ENCODE measurements at places on chromosomes 7 and 10. TPM values are rescaled to one million over a fixed set of nuclear protein-coding genes. Genes with fewer than 3 reads are reported as not detected.

GRCh38 chr7:130356121-130356875 is 11.7 kb downstream of the CPA5 start:
- peak; percentile 53 for DNase-seq
- no peaks in the 10 kb centered on the region for H3K27me3 ChIP-seq
- H3K36me3 ChIP-seq: no peaks in the 10 kb centered on the region
- H3K4me1 ChIP-seq: peaks cover 15% of the 10 kb centered on the region
- H3K27ac ChIP-seq: peak overlapping the region; percentile 54

DNA sequence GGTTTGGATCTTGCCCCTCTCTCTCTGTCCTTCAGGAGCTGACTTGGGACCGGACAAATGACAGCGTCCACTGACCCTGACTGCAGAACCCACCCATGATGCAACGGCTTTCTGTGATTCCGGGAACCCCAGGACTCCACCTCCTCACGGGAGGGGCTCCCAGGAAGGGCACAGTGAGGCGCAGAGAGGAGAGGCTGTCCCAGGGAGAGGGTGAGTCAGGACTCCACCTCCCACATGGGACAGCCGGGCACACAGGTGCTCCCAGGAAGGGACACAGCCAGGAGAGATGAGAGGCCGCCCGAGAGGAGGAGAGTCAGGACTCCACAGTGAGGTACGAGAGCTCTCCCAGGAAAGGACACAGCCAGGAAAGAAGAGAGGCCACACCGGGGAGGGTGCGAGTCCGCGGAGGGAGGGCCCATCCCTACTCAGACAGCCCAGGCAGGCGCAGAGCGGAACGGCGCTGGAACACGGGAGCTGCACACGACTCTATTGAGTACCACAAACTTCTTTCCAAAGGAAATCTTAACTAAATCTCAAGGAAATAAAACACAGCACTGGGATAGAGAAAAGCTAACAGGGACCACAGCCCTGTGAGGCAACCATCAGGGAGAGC is 162.5 kb downstream of the MAD1L1 start:
- no peak overlapping the region for H3K27ac ChIP-seq
- no peak overlapping the region for H3K4me3 ChIP-seq
- no peak for DNase-seq

GRCh38 chr7:26759108-26759507 is 105.3 kb downstream of the SKAP2 start:
- peaks cover 4% of the 10 kb centered on the region for H3K36me3 ChIP-seq
- H3K27me3 ChIP-seq: no peaks in the 10 kb centered on the region
- H3K4me1 ChIP-seq: no peaks in the 10 kb centered on the region
- H3K27ac ChIP-seq: no peak overlapping the region
- no peak overlapping the region for H3K4me3 ChIP-seq

The MYL10 gene
- total RNA-seq: not detected

The TMEM72 gene
- total RNA-seq: 0.21 TPM

The EVX1 gene
- total RNA-seq: not detected

Data from tibial nerve (tissue), 4 donors.